ENCODE measurements at places on chromosomes 12 and 14.

- no peaks in the 10 kb centered on the region for H3K36me3 ChIP-seq
- no peak for DNase-seq
- peaks cover 13% of the 10 kb centered on the region for H3K4me1 ChIP-seq
- H3K4me3 ChIP-seq: no peak overlapping the region
- no peak overlapping the region for H3K27ac ChIP-seq
Observed at GRCh38 chr12:11705010-11705409, 55.5 kb downstream of the ETV6 start.

- H3K36me3 ChIP-seq: no peaks in the 10 kb centered on the region
- no peak for DNase-seq
- H3K4me3 ChIP-seq: no peak overlapping the region
- H3K27ac ChIP-seq: no peak overlapping the region
- H3K4me1 ChIP-seq: no peaks in the 10 kb centered on the region
Observed at GRCh38 chr12:88248606-88249005, 106.5 kb downstream of the TMTC3 start.

DNA sequence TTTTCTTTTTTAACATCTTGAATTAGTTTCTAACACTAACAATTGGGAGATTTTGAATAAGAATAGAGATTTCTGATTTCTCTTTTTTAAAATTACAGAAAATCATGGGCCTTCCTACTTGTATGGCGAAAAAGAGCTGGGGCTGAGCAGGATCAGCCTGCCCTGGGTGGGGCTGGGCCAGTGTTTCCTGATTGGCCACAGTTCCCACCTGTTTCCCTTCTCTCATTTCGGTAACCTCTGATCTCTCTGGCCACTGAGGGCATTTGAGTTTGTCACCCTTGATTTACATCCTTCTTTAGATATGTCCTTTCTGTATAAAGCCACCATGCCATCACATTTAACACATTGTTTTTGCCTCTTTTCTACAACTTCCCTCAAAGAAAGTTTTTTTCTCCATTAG is 254.2 kb downstream of the ZFP36L1 start:
- no peak for DNase-seq
- H3K27ac ChIP-seq: no peak overlapping the region
- H3K36me3 ChIP-seq: no peaks in the 10 kb centered on the region
- no peaks in the 10 kb centered on the region for H3K27me3 ChIP-seq
- no peak overlapping the region for H3K4me3 ChIP-seq
- H3K4me1 ChIP-seq: no peaks in the 10 kb centered on the region

GRCh38 chr12:24021164-24021502 is 71.7 kb upstream of the SOX5 start:
- H3K27me3 ChIP-seq: no peaks in the 10 kb centered on the region
- H3K27ac ChIP-seq: no peak overlapping the region
- H3K36me3 ChIP-seq: no peaks in the 10 kb centered on the region
- no peak for DNase-seq
- H3K4me1 ChIP-seq: no peaks in the 10 kb centered on the region

Data from MM.1S (cell line).